ENCODE measurements at places on chromosomes 7 and 10.

DNA sequence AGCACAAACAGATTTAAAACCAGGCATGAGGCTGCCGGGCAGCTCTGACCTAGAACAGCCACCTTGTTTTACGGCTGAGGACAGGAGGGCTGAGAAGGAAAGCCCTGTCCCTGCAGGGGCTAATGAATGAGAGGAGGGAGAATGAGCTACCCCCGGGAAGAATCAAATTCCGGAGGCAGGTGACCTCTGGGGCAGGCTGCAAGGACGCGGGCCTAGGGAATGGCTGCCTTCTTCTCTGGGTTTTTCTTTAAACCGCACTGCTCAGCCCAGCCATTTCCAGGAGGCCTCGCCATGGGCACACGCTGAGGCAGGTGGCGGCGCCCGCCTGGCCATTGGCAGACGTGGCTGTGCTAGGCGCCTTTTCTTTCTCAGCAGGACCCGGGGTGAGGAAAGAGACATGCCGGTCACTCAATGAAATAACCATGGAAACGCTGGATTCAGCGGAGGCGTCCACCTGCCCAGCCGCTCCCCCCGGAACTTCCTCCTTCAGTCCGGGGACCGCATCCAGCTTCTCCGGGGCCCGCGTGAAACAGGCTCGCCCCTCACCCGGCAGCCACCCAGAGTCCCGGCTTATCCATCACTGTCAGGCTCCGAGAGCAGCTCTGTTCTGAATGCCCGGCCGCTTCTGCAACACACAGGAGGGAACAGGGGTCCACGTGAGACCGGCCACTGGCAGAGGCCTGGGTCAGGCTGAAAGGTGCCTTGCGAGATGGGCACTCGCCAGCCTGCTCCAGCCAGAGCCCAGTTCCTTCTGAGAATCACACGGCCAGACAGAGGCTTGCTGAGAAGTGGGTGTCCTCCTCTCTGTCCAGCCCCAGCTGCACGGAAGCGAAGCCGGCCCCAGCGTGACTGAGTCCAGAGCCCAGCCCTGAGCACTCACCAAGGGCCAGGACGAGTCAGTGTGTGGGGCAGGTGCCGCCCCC lies 82.1 kb downstream of the PDGFA start:
- no peak for DNase-seq

DNA sequence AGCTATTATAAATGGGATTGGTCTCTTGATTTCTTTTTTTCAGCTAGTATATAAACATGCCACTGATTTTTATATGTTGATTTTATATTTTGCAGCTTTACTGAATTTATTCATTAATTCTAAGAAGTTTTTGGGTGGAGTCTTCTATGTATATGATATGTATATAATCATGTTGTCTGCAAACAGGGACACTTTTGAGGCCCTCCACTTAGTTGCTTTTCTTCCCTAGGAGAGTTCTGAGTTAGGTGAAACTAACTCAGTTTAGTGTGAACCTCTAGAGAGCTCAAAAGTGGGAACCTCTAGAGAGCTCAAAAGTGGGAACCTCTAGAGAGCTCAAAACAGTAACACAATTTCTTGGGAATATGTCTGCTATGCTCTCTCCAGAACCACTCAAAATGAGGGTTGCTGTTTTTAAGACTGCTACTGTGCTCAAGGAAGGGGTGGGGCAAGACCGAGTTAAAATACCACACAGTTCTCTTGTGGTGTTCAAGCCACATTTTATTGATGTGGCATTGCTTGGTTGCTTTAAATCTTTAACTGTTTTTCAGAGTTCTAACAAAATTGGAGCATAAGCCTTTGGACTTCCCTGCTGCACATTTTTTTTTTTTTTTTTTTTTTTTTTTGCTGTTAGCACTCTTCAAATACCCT lies 13.2 kb downstream of the CCDC7 start:
- no peak for DNase-seq

- peak; percentile 33 for DNase-seq
These were observed 38.8 kb upstream of the GRB10 start for GRCh38 chr7:50821457-50822008.

DNA sequence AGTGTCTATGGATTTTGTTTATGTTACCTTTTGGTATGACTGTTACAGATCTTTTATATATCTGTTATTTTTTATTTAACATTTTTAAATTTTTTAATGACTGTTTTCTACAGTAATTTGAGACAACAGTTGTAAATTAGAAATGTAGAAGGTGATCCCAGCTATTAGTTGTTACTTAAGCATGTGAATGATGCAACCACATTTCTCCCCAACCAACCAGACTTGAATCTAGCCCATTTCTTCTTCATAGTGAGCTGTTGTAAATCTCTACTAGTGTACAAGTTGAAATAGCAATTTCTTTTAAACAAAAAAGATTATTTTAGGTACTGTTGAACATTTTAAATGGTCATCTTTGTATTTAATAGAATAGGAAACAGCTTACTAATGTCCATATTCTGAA lies 18.0 kb downstream of the TMEM106B start:
- no peak for DNase-seq

DNA sequence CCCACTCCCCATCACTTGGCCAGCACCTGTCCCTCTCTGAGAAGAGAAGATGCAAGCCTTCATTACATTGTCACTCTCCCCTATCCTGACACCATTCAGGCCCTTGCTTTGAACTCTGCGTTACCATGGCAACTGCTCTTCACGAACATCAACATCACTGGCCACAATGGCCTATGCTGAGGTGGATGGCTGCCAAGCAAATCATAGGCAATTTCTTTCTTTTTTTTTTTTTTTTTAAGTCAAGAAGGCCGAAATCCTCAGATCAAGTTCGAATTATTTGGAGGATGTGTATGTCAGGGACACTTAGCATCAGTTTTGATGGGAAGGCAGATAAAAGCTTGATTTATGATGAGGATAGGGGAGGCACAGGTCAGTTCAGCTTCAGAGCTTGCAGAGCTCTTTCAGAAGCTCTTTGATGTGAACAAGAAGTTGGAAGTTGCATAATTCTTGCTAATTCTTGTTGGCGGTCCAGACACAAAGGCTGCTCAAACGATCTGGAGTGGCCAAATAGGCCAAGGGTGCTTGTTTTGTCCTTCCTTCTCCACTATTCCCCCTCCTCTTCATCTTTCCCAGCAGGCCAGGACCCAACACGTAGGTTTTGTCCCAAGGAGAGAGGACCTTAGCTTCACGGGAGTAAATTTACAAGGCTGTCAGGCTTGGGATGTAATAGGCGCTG lies 179.9 kb upstream of the NPVF start:
- no peak for DNase-seq

GRCh38 chr10:62306663-62307062 lies 38.0 kb upstream of the RTKN2 start:
- no peak for DNase-seq

DNA sequence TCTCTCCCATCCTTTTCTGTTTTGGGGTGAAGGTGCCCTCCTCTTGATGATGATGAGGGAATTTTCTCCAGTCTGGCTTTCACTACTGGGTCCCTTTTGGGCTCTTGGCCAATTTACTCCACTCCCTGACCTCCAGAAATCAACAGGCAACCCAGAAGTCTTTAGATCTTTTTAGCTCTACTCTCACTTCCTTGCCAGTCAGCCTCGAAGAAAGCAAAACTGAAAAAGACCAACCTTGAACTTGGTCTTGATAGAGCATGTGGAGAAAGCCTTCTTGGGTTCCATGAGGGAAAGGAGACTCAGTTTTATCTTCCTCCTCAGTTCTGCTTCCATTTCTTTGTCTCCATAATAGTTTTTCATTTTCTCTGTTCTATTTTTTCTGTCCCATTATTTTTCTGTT lies 91.4 kb upstream of the NPVF start:
- DNase-seq: no peak

GRCh38 chr10:97548828-97549455 lies 23.6 kb upstream of the ANKRD2 start:
- no peak for DNase-seq

- peak; percentile 17 for DNase-seq
These were observed 20.9 kb downstream of the MORN4 start for GRCh38 chr10:97612386-97612785.

DNA sequence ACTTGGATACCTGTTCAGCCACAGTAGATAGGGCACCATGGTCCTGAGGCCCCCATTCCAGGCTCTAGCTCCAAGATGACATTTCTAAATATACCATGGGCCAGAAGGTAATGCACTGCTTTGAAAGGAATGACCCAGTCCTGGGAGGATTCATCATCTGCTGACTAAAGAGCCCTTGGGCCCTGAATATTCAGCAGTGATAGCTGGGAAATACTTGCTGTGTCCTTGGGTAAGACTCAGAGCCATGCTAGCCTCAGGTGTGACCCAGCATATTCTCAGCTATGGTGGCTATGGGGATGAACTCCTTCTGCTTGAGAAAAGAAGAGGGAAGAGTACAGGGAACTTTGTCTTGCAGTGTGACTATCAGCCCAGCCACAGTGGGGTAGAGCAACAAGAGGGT lies 21.3 kb upstream of the AGR2 start:
- DNase-seq: no peak

DNA sequence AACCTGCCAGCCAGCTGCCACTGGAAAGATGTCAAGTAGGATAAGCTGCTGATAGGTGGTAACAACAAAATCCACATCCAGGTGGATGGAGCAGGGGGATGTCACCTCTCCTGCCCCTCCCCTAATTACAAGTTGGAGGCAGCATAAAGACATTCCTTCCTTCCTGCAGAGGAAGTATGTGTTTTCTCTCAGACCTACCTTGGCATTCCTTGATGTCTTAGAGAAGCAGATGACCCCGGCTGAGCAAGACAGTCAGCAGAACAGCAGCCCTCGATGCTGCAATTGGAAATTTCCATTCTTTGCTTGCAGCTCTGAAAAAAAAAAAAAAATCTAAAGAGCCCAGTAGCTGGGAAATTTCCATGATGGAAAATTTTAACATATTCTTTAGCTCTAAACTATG lies 137.5 kb upstream of the MKLN1 start:
- no peak for DNase-seq

GRCh38 chr10:84195044-84195830 lies 900 bp downstream of the CDHR1 start:
- DNase-seq: no peak

- no peak for DNase-seq
These were observed 23.1 kb downstream of the PLPP4 start for GRCh38 chr10:120480065-120480600.

GRCh38 chr10:79385804-79386531 lies 38.7 kb downstream of the PPIF start:
- no peak for DNase-seq

DNA sequence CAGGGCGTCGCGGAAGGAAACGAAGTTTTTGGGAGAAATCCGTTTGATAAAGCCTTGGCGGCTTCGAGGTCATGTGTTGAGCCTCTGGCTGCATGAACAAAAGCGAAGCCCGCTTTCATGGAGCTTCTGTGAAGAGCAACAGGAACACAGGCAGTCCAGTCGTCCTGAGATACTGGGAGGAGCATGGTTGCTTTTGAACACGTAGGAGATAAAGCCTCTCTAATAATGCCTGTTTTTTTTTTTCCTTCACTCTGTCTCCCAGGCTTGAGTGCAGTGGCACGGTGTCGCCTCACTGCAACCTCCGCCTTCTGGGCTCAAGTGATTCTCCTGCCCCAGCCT lies 473 bp upstream of the ZNF32 start:
- no peak for DNase-seq

All from DMS153 (cell line).